ENCODE measurements at places on chromosomes 16 and 17.

- DNase-seq, result no peak
Measured at GRCh38 chr16:3256866-3257465, 533 bp upstream of the MEFV start.

DNA sequence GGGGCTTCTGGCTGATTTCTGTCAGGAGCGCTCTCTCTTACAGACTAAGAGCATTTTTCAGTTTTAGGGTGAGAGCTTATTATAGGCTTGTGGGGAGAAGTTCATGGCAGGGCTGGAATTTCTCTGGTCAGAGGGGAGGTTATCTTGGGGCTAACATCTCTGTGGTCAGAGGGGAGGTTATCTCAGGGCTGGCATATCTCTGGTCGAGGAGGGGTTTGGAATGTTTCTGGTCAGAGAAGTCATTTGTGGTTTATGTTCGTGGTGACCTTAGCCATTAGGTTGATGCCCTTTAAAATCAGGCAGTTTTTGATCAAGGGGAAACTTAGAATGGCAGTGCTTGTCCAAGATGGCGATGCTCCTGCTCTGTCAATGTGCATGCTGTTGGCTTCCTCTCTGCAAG, 10.8 kb upstream of the USP31 start:
- DNase-seq, result no peak

DNA sequence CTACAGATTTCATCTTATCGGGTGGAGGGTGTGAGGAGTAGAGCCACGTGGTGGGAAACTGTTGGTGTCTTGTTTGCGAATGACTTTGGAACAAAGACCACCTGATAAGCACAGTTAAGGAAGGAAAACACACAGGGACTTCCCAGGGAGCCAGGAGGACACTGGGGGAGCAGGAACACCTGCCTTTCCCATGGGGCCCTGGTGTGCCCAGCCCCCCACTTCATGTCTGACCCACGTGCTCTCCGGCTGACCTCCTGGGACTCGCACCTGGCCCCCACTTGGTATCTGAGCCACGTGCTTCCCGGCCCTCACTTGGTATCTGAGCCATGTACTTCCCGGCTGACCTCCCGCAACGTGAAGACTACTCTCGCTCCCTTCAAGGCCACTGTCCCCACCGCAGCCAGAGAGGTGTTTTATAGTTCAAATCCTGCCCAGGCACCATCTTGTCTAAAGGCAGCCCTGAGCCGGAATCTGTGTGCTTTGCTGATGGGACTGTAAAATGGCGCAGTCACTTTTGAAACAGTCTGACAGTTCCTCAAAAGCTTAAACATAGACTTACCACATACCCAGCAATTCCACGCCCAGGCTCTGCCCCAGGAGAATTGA, 5.4 kb upstream of the CSNK1D start:
- no peak for DNase-seq

- no peak for DNase-seq
Measured at GRCh38 chr17:9467518-9467917, 108.1 kb downstream of the STX8 start.
